ENCODE measurements at places on chromosomes 6 and 20.

DNA sequence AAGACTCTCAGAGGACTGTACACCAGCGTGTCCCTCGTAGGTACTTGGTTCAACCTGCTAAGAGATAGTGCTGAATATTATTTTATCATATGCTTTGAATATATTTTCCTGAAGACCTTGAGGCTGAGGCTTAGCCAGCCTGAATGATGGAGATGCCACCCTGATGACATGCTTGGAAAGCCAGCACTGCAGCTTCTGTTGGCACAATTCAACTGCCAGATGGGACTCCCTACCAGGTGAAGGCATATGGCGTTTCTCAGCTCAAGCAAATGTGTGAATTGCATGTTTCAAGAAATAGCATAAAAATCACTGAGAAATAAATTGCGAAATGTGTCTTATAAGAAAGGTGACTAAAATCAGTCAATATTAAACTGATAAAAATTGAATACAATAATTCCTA, 228.1 kb upstream of the CST7 start:
- DNase-seq, result no peak

DNA sequence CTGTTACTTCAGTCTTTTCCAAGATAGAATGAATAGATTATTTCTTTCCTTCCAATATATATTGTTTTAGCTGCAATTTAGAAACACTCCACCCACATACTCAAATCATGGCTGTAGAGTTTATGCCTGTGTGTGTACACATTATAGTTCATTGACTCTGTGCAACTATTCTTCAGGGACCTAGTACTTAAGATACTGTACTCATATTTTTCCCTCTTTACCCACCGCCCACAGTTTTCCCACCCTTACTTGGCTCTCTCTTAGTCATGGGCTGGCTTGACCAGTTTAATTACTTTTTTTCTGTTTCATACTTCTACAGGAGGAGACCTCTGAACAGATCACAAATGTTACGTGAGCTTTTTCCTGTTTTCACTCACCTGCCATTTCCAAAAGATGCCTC, 30.4 kb downstream of the C6orf89 start:
- no peak for DNase-seq

DNA sequence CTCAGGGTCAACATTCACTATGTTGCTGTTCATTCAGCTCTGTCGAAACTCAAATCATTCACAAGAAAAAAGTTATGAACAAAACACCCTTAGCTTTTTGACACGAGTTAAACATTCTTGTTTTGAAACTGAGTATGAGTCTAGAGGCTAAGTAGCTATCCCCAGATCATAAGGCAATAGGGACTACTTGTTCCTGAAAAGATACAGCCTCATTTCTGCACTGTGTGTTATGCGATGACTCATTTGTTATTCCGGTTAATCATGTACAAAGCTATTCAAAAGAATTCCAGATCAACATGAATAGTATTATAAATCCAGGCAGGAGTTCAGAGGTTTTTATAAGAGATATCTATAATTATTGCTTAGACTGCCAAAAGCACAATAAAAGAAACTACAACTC, 908.0 kb downstream of the QKI start:
- no peak for DNase-seq

GRCh38 chr6:150899231-150899630, 33.7 kb downstream of the MTHFD1L start:
- no peak for DNase-seq

- no peak for DNase-seq
These were observed 664.3 kb downstream of the TENT5A start for GRCh38 chr6:81088145-81088544.

DNA sequence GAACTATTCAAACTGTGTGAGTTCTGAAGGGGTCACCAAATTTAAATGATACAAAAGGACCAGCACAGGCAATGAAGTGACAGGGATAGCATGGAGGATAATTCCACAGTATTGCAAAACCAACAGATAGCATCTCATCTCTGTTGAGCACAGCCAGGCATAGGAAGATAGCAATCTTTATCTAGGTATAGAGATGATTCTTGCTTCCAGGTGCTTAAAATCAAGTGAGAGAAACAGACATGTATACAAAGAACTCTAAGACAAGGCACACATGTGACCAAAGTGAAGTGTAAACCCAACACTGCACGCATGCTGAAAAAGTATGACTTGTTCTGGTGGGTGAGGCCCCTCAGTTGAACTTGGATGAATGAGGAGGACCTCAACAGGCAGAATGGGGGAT, 48.4 kb upstream of the ARMC2 start:
- no peak for DNase-seq

Data from GM12892 (cell line).